Tibial nerve (tissue), 4 donors: ENCODE measurements at places on chromosomes 3 and 15. TPM values are rescaled to one million over a fixed set of nuclear protein-coding genes. Genes with fewer than 3 reads are reported as not detected.

CHRNB4 gene
- total RNA-seq: not detected

TIMP4 gene
- total RNA-seq: 124 TPM

PSMD2 gene
- total RNA-seq: 122 TPM

AADACL2 gene
- 0.21 TPM for total RNA-seq

GRCh38 chr3:109683746-109684145 is 346.4 kb upstream of the DPPA4 start:
- H3K4me3 ChIP-seq: no peak overlapping the region
- no peaks in the 10 kb centered on the region for H3K27me3 ChIP-seq
- H3K36me3 ChIP-seq: no peaks in the 10 kb centered on the region
- no peak for DNase-seq
- H3K27ac ChIP-seq: no peak overlapping the region

DNA sequence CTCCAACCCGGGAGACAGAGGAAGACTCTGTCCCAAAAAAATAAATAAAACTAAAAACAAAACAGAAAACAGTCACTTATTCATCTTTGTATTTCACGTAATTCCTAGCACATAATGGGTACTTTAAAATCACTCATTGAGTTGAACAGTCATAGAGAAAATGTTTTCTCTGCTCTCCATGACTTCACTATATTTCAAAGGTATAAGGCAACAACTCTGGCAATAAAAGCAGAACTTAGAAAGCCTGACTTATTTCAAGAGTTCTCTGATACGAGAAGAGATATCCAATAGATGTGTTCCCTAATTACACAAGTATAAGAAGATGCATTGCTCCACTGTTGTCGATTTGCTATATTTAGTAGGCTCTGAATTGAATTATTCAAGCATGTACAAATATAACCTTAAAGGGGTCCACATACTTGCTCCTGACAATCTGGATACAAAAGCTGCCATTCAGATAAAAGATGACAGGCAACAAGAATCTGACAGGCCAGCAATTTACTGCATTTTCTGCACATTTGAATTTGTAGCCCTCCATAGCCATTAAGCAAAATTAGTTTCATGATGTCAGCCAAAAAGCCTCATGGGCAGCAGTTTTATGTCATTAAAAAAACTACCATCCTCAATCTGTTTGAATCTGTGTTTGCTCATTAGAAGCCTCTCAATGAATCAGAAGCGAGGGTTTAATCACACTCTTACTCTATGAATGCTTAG is 47.9 kb downstream of the PEAK1 start:
- DNase-seq: no peak
- H3K36me3 ChIP-seq: no peaks in the 10 kb centered on the region
- H3K4me1 ChIP-seq: no peaks in the 10 kb centered on the region
- no peak overlapping the region for H3K27ac ChIP-seq

DNA sequence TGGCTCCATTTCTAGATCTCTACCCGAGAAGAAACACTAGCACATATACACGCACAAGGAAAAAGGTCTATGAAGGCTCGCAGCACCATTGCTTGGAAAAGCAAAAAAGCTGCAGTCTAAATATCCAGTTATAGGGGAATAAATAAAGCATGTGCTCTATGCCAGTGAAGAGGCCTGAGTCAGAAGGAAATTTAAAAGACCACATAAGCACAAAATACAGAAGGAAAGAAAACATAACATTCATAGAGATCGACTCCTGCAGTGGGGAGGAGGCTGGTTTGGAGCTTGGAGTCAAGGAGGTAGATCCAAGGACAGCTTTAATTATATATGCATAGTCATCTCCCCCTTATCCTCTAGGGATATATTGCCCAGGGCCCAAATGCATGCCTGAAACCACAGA is 114.4 kb downstream of the PDZRN3 start:
- no peaks in the 10 kb centered on the region for H3K36me3 ChIP-seq
- H3K27ac ChIP-seq: no peak overlapping the region
- H3K4me1 ChIP-seq: no peaks in the 10 kb centered on the region
- DNase-seq: no peak
- no peak overlapping the region for H3K4me3 ChIP-seq

GRCh38 chr3:10594915-10595314 is 89.5 kb upstream of the ATP2B2 start:
- H3K4me1 ChIP-seq: peaks cover 2% of the 10 kb centered on the region
- no peak overlapping the region for H3K4me3 ChIP-seq
- no peaks in the 10 kb centered on the region for H3K36me3 ChIP-seq
- peak; percentile 19 for DNase-seq
- H3K27me3 ChIP-seq: no peaks in the 10 kb centered on the region

GRCh38 chr15:45454814-45455213 is 67.7 kb downstream of the SLC30A4 start:
- peak; percentile 66 for DNase-seq
- H3K27ac ChIP-seq: peak overlapping the region; percentile 58
- H3K36me3 ChIP-seq: no peaks in the 10 kb centered on the region
- no peak overlapping the region for H3K4me3 ChIP-seq
- no peaks in the 10 kb centered on the region for H3K27me3 ChIP-seq

DNA sequence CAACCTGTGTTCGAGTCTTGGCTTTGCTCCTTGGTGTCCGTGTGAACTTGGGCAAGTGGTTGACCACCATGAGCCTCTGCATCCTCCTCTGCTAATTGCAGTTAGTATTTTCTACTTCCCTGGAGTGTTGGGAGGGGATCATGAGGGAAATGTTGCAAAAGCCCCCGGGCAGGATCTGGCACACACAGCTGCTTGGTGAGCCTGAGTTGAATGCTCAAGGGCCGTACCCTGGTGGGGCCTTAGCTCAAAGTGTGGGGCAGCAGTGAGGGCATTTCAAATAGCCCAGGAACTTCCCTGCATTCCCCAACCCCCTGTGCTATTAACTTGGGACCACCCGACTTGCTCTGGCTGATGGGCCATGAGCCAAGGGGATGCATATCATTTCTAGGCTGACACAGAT is 94.9 kb upstream of the SLC6A11 start:
- H3K27ac ChIP-seq: no peak overlapping the region
- no peaks in the 10 kb centered on the region for H3K36me3 ChIP-seq
- H3K4me1 ChIP-seq: no peaks in the 10 kb centered on the region

- no peak overlapping the region for H3K4me3 ChIP-seq
- no peaks in the 10 kb centered on the region for H3K27me3 ChIP-seq
- no peak overlapping the region for H3K27ac ChIP-seq
- no peak for DNase-seq
- H3K36me3 ChIP-seq: no peaks in the 10 kb centered on the region
Measured at GRCh38 chr3:191648787-191649186, 187.8 kb downstream of the PYDC2 start.

DNA sequence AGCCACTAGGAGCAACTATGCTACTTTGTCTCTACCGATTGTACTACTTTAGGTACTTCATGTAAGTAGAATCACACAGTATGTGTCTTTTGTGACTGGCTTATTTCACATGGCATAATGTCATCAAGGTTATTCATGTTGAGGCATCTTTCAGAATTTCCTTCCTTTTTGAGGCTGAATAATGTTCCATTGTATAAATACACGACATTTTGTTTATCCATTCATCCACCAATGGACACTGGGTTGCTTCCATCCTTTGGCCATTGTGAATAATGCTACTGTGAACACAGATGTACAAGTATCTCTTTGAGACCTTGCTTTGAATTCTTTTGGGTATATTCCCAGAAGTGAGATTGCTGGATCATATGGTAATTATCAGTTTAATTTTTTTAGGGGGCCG is 29.2 kb downstream of the MYO5A start:
- no peaks in the 10 kb centered on the region for H3K36me3 ChIP-seq
- H3K27me3 ChIP-seq: no peaks in the 10 kb centered on the region

DNA sequence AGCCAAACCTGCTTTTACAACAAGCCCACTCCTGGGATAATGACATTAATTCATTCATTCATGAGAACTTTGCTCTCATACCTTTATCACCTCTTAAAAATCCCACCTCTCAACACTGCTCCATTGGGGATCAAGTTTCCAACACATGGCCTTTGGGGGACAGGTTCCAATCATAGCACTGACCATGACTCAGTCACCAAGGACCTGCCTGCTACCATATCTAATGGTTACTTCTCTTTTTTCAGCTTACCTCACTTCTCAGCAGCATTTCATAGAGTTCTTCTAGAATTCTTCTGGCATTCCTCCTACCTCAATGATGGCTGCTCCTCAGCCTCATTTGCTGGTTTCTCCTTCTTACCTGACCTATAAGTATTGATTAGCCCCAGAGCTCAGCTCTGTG is 36.9 kb upstream of the RYK start:
- H3K36me3 ChIP-seq: no peaks in the 10 kb centered on the region
- no peak overlapping the region for H3K27ac ChIP-seq
- H3K4me3 ChIP-seq: no peak overlapping the region
- no peaks in the 10 kb centered on the region for H3K27me3 ChIP-seq

DNA sequence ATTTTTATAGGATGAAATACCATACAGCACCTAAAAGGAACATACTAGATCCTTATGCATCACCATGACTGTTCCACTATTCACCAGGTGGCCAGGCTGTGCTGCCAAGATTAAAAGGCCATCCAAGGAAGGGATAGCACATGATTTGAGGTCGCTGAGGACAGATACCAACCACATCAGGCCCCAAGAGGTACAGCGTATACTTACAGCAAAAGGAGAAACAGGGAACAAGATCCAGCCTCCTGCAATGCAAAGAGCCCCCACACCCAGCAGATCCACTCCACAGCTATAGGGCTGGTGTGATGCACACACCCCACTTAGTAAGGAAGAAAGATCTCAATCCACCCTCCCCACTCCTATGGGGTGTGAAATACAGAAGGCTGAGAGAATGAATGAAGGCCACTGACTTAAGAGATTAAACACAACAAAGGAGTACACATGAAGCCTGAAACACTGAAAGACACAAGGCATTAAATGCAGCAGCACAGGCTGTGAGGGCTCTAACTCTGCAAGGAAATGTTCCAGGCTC is 32.0 kb upstream of the ZNF445 start:
- peak overlapping the region; percentile 92 for H3K4me3 ChIP-seq
- no peaks in the 10 kb centered on the region for H3K27me3 ChIP-seq
- no peaks in the 10 kb centered on the region for H3K36me3 ChIP-seq
- peaks cover 6% of the 10 kb centered on the region for H3K4me1 ChIP-seq
- DNase-seq: no peak

DNA sequence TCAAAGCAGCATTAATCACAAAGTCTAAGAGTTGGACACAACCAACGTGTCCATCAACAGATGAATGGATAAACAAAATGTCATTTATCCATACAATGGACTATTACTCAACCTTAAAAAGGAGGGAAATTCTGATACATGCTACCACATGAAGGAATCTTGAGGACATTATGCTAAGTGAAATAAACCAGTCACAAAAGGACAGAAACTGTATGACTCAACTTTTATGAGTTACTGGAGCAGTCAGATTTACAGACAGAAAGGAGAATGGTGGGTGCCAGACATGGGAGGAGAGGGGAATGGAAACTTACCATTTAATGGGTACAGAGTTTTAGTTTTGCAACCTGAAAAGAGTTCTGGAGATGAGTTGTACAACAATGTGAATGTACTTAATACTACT is 43.0 kb upstream of the SEC13 start:
- no peaks in the 10 kb centered on the region for H3K4me1 ChIP-seq
- no peak overlapping the region for H3K4me3 ChIP-seq
- H3K36me3 ChIP-seq: peaks cover 14% of the 10 kb centered on the region
- no peak overlapping the region for H3K27ac ChIP-seq
- DNase-seq: no peak

DNA sequence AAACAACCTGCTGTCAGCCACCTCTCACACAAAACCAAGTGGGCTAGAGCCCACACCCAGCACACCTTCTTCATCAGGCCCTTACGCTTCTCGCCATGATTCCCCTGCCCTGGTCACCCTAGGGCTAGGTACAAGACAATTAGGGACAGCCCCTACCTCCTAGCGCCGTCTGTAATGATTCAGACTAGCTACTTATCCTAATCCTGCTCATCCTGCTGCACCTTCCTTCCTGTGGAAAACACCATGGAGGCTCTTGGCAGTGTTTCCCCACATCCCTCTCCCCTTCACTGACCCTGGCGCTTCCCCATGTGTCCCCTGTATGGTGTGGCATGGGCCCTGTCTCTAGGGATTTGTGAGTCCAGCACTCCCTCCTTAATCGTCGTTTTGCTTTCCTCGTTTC is 39.6 kb upstream of the ICE2 start:
- H3K4me1 ChIP-seq: no peaks in the 10 kb centered on the region
- H3K4me3 ChIP-seq: no peak overlapping the region
- H3K36me3 ChIP-seq: peaks cover 10% of the 10 kb centered on the region
- H3K27ac ChIP-seq: no peak overlapping the region

GRCh38 chr3:32857921-32858320 is 40.1 kb downstream of the TRIM71 start:
- H3K4me3 ChIP-seq: no peak overlapping the region
- H3K27me3 ChIP-seq: no peaks in the 10 kb centered on the region
- H3K36me3 ChIP-seq: no peaks in the 10 kb centered on the region
- no peaks in the 10 kb centered on the region for H3K4me1 ChIP-seq
- no peak for DNase-seq
- no peak overlapping the region for H3K27ac ChIP-seq
